Umbilical cord (tissue), 2 donors: ENCODE measurements at places on chromosomes 6 and 20. TPM values are rescaled to one million over a fixed set of nuclear protein-coding genes. Genes with fewer than 3 reads are reported as not detected.

DNA sequence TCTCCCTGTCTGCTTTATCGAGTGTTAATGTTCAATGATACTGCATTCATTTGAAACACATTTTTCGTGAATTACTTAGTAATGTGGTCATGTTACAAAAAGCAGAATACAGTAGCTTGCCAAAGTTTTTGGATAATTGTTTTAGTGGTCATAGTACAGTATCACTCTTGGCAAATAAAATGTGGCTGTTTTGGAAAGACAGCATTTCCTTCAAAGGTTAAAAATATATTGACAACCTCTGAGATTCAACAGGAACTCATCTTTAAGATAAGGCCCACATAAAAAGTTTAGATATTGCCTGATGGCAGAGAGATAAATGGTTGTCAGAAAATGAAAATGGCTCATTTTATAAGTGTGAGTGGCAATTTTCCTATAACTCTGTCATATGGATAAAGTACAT is 297.7 kb upstream of the MAN1A1 start:
- DNase-seq = peak; percentile 68

DNA sequence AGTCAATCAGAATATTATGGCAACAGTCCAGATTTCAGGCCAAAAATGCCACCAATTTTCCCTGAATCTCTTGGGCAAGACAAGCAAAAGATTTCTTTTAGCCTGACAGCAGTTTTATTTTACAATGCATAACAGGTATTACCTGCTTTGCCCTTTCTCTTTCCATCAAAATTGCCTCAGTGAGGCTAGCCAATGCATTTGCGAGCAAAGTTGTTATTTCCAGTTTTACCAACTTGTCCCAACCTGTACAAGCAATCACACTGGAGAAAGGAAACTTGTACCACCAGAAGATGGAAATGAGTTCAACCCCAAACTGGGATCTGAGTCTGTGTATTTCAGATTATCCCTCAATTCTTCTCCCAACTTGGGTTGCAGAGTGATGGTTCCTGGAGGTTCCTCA is 279.9 kb upstream of the CDYL start:
- peak; percentile 40 for DNase-seq

DNA sequence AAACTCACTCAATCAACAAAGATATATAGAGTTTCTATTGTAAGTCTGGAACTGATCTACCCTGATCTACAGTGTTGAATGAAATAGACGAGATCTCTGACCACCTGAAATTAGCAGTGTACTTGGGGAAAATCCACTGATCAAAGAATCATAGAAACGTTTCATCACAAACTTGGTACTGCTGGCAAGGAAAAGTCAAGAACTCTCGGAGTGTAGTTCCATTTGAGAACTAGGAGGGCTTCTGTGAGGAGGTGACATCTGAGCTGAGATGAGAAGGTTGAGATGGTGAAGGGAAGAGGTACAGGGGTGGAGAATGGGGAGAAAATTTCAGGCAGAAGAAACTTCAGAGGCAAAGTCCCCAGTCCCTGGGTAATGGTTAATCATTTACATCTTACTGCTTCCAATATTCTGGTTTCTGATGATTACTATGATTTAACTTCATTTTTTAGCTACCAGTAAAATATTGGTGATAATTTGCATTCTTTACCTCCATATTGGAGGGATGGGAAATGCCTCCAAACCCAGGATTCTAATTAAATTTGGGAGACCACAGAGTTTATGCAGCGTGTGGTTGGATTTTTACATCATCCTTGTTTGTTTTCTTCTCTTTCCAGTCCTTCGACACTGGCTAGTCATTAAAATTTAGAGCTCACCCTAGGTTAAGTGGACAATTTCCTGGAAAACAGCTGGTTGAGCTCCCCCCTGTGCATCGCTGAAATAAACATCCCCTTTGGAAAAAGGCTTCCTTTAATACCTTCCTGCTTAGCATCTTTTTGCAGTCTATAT is 191.9 kb downstream of the BCAS1 start:
- DNase-seq = no peak

DNA sequence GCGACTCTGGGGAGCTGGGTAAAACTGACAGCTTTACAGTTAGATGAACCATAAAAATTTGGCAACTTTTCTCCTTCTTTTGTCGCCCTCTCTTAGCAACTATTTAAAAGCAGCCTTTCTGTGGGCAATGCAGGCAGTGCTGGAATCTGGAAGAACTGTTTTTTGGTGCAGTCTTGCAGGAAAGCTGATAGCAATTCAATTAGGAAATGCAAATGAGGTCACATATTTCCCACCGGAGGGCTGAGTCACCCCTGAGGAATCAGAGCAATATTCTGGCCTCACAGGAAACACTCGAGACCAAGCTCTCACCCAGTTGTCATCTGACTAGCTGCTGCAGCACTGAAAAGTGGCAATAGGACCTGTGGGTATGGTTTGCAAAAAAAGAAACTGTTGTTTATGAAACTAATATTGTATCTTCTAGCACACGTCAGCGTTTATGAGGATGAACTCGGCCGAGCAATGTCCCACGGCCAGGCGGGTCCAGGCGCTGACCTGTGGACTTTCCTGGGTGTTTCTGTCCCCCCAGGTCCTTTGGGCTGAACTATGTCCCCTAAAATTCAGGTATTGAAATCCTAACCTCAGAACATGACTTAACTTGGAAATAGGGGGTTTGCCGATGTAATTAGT is 312.3 kb downstream of the TAF4 start:
- DNase-seq = no peak

DNA sequence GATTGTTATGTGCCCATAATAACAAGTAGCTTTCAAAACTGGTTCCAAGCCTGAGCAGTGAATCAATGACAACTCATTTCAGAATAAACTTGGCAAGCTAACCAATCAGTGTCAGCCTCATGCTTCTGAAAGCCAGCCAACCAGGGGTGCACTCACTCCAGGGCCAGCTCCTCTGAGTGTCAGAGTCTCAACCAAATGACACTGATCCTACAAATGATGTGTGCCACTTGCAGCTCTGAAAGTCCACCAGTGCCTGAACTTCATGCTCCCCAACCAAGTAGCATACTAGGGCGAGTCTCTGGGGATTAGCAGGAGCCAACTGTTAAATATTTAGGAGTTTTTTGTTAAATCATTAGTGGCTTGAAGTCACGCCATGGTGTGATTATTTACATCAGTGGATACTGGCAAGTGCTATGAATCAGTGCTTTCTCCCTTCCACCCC is 4.5 kb downstream of the IYD start:
- no peak for DNase-seq

- DNase-seq = no peak
Observed at GRCh38 chr6:131561925-131562707, 10.9 kb upstream of the ARG1 start.

DNA sequence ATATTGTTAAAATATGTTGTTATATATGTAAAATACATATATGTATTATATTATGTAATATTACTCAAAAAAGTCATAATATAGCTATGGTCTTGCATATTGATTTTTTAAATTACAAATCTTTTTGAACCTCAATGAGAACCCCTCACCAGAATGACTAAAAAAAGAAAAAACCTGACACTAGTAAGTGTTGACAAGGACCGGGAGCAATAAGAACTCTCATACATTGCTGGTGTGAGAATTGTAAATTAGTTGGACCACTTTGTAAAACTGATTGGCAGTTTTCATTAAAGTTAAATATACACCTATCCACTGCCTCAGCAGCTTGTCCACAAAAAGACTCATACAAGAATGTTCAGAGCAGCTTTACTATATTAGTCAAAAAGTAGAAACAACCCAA is 280.0 kb downstream of the BMP7 start:
- DNase-seq = no peak

DNA sequence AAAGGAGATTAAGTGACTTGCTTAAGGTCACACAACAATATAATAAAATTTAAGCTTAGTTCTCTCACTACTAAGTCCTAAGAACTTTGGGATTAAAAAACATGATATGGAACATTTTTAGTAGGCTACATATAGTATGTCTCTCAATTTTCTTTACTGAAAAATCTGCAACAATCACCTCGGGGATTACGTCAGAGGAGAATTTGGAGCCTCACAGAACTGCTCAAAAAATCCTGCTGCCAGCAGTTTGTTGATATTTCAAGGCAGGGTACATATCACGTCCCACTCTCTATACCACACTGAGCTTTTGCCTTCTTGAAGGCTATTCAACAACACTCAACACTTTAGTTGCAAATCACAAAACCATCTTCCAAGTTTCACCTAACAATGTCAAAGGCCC is 561.6 kb upstream of the BTBD3 start:
- no peak for DNase-seq

DNA sequence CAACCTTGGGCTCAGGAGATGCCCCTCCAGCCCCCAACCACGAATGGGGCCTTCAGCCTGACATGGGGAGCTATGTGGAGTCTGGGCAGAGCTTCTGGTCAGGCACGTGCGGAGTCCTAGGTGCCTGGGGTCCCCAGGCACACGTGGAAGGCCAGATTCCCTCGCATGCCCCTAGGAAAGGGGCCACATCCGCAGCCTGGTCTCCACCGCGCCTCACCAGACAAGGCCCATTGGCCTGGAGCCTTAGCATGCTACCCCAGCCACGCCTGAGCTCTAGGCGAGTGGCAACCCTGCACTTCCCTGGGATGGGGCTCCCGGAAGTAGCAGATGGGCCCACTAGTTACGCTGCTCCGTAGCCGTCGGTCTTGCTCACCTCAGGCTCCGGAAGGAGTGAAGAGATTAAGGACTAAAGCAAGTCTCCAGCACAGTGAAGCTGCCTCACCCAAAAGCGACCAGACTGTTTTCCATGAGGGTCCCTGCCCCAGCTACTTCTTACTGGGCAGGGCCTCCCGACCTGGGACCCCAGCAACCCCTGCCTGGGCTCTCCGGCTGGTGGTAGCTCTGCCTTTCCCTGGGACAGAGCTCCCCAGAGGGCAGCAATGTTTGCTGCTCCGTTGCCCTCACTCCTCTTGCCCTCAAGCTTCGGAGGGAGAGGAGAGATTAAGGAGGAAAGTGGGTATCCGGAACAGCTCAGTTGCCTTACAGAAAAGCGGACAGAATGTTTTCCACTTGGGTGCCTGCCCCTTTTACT is 93.2 kb upstream of the IMPG1 start:
- DNase-seq = no peak

- no peak for DNase-seq
Observed at GRCh38 chr6:36914227-36914794, 28.6 kb downstream of the C6orf89 start.

DNA sequence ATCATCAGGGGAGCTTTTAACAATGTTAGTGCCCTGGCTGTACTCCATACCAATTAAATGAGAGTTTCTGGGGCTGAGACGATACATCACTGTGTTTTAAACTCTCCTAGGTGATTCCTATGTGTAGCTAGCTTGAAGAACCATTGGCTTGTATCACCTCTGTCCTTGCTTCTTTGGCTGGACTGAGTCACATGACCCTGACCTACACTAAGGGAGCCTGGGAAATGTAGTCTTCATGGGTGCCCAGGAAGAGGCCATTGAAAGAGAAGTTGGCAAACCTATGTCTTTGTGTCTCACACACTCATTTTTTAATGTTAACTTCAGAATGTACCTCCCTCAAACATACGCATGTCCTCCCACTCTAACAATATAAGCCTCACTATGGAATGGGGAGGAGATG is 506.6 kb downstream of the DHX35 start:
- DNase-seq = no peak

DNA sequence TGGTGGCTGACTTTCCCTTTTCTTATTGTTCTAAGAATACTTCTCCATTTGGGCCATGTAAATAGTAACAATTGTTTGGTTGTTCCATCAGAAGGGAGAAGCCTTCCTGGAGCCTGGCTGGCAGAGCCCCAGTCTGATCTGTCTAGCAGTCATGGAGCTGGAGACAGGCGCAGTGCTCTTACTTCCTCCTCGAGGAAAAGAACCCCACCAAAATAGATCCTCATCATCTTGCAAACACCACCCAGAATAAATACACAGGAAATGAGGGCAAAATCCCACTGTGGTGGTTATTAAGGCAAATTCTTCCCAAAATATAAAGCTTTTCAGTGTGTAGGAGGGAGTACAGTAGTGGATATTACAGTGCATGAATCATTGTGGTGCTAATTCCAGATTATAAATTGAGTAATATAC is 195.1 kb upstream of the SGK1 start:
- no peak for DNase-seq

DNA sequence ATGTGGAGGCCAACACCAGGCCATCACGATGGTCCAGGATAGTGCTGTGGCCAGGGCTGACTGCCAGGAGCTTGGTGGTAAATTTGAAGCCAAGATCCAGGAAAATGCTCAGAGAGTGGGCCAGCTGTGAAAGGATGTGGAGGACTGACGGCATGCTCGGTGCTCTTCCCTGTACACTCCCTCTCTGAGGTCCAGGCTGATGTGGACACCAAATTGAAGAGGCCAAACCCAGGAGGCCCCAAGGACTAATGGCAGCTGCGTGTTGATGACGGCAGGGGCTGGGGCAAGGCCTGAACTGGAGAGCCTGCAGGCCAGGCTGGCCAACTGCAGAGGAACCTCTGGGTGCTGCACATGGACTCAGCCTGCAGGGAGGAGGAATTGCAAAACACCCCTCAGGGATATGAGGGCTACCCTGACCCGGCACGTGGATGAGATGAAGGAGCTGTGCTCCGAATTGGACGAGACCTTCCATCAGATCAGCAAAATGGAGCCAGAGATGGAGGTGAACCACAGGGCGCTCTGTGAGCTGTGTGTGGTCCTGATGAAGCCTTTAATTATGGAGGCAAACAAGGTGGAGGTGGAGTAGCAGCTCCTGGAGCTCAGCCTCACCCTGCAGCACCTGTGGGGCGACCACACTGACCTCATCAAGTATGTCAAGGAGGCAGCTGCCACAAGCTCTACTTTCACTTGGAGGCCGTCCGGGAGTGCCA is 6.9 kb upstream of the RAET1E start:
- no peak for DNase-seq

DNA sequence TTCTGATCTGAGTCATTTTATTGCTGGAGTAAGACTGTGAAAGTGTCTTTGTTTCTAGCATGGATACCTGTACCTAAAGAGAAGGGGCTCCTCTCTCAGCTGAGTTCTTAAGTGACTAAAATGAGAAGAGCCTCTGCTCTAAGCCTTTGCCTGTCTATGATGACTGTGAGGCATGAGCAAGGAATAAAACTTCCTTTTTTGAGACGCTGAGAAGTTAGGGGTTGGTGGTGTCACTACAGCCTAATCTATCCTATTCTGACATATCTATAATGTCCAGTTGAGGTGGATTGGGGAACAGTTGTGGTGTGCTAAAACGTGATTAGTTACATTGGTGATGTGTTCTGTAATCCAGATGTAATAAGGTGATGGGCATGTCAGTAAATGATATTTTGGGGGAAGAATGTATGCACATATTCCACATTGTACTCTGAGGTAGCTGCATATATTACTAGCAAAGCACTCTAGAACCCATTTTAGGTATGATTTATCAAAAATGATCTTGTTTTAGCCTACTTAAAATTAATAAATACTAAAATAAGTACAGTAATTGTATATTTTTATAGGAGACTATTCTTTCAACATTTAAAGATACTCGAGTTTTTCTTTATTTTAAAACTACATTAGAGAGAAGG is 18.1 kb downstream of the ADGRB3 start:
- no peak for DNase-seq

The PBOV1 gene
- total RNA-seq = 2.2 TPM

The PRPH2 gene
- total RNA-seq = 1.4 TPM

The FAM83C gene
- 0.72 TPM for total RNA-seq

The SLC16A10 gene
- 36.8 TPM for total RNA-seq

The UBE2C gene
- total RNA-seq = 3.6 TPM
